ENCODE measurements at places on chromosomes 1 and 21. TPM values are rescaled to one million over a fixed set of nuclear protein-coding genes. Genes with fewer than 3 reads are reported as not detected.

GRCh38 chr1:38153778-38154470 lies 107.3 kb upstream of the POU3F1 start:
- DNase-seq = no peak

GRCh38 chr21:31394309-31394708 lies 50.2 kb upstream of the TIAM1 start:
- no peak for DNase-seq

DNA sequence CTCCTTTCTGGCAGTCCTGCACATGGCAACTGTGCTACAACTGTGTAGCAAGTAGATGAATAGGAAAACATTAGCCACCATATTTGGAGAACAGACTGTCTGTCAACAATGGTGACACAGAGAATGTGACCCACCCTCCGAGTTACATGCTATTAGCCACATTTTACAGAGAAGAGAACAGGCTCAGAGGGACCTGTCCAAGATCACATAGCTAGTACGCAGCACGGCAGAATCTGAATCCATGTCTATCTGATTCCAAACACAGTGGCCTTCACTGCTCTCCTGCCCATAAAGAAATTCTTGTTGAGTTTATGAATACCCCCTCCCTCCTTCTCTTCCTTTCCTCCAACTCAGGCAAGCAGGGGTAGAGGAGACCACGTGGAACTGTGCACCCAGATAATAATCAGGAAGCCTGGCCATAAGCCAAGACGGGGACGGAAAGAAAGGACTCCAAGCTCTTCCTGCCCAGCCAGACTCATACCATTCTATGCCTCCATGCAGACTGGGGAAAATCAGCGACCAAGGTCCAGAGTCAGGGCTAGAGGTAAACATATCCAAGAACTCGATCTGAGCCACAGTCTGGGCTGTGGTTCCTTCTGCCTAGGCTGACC lies 78.8 kb downstream of the TRABD2B start:
- DNase-seq = peak; percentile 68

- DNase-seq = no peak
These were observed 40.9 kb upstream of the CAMK1G start for GRCh38 chr1:209542585-209542984.

DNA sequence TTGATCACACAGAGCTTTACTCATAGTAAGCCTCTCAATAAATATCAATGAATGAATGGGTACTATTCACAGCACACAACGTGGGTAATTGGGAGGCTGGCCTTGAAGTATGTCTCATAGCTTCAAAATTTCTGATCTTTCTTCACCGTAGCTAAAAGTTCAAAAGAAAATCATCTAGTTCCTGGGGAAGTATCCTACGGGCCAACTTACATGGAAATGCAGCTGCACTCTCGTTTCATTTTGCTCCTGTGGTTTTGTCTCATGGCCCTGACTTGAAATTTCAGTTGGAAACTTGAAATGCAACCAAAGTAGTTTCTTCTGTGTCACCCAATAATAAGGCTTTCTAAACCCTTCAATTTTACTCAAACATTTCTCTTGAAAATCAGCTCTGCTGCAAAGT lies 76.1 kb upstream of the CNIH3 start:
- DNase-seq = no peak

SHE gene
- 13.3 TPM for total RNA-seq

SH3BGR gene
- total RNA-seq = 11.8 TPM

GRCh38 chr1:28021064-28021463 lies 61.3 kb downstream of the XKR8 start:
- DNase-seq = no peak

DNAJC16 gene
- 43.8 TPM for total RNA-seq

GRCh38 chr1:240765732-240766363 lies 153.9 kb upstream of the GREM2 start:
- no peak for DNase-seq

DNA sequence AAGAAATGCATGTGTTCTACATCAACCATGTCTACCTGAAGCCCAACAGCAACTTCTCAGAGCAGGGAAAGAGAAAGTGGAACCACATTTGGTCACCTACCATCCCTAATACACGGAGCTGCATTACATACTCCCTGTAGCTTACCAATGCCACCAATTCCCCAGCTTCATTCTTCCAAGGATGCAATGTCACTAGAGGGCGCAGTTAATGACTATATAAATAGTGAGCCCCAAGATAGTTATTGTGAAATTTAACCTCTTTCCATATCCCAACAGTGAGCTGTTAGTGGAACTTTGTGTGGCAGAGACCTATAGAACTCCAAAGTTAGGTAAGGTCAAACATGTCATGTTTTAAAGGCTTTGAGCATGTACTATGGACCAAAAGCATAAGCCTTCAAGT lies 618.3 kb downstream of the SMYD3 start:
- DNase-seq = no peak

GRCh38 chr1:9589719-9590157 lies 1.0 kb downstream of the TMEM201 start:
- no peak for DNase-seq

SLC27A3 gene
- total RNA-seq = 28.8 TPM

DNA sequence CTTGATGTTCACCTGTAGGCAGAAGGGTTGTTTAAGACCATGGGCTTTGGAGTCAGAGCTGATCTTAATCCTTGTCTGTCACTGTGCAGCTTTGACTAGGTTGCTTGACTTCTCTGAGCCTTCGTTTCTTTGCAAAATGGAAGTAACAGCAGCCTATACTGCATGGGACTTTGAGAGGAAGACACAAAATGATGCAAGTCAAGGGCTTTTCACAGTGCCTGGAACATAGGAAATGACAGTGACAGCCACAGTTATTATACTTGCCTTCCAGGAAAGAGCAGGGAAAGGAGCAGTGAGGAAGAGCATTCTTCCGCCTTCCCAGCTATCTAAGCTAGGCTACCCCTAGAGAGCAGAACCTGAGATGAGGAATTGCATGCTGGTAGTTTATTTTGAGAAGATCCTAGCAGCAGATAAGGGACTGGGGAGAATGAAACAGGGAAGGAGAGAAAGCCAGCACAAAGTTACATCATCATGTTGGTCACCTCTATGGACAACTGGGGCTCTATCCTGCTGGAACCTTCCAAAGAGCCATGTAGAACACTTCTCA lies 3.1 kb downstream of the CSF3R start:
- no peak for DNase-seq

GRCh38 chr1:194194724-194195123 lies 1008.3 kb upstream of the B3GALT2 start:
- no peak for DNase-seq

GRCh38 chr1:171515299-171515698 lies 30.0 kb downstream of the PRRC2C start:
- DNase-seq = no peak

ADAM30 gene
- not detected for total RNA-seq

DNA sequence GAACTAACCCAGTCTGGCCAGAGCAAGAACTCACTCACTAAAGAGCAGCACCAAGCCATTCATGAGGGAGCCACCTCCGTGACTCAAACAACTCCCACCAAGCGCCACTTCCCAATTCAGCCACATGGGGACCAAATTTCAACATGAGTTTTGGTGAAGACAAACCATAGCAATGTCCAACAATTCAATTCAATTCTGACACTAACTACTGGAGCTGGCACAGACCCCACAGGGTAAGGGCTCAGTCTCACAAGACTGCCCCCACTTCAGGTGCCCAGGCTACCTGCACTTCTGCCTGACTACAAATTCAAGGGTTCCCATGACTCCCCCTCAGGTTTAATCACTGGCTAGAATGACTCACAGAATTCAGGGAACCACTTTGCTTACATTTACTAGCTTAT lies 48.8 kb upstream of the RAP1A start:
- DNase-seq = no peak

SPRR2D gene
- not detected for total RNA-seq

WDTC1 gene
- 30.3 TPM for total RNA-seq

DNA sequence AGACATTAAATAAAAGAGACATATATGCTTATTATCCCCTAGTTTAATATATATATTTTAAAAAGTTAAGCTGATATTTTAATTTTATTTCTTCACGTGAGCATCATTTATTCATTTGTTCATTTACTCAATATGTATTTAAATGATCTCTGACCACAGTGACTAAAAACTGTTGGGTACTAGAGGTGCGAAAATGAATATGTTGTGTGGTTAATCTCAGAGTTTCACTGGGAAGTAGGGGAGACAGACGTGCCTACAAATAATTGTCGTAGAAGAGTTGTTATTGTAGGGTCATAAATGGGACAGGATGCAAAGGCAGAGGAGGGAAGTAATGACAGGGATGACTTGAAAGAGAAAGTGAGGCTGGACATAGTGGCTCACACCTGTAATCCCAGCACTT lies 213.0 kb upstream of the CACYBP start:
- no peak for DNase-seq

DNA sequence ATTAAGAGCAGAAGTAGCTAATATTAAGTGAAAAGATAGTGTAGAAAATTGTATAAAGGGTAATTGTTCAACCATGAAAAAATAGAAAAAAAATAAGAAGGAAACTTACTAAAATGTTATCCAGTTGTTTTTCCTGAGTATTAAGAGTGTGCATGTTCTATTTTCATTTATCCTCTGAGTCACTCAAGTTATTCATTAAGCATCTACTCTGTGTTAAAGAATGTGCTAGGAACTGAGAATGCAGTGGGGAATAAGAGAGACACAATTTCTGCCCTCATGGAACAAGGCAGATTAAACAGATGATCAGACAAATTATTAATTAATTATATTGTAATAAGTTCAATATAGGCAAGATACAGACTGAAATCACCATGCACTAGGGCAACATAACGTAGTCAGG lies 10.8 kb upstream of the PIGK start:
- DNase-seq = no peak

- DNase-seq = no peak
These were observed 34.7 kb downstream of the RTCA start for GRCh38 chr1:100300691-100301090.

GRCh38 chr1:246784621-246785493 lies 60.6 kb downstream of the SCCPDH start:
- no peak for DNase-seq

PKNOX1 gene
- 34.5 TPM for total RNA-seq

DNA sequence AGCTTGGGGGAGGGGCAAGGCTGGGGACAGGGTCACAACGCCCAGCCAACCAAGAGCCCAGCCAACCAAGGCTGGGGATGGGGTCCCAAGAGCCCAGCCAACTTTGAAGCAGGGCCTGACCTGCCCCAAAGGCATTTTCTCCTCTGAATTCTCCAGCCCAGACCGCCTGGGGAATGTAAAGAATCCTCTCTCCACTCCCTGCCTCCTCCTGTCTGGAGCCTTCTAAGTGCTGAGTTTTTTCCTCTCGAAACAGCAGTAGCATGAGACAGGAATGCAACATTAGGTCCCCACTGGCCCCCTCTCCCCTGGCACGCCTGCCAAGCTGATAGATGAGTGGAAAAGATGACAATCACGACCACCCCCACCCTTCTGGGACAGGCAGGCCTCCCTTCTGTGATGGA lies 17.0 kb downstream of the C1orf198 start:
- no peak for DNase-seq

DNA sequence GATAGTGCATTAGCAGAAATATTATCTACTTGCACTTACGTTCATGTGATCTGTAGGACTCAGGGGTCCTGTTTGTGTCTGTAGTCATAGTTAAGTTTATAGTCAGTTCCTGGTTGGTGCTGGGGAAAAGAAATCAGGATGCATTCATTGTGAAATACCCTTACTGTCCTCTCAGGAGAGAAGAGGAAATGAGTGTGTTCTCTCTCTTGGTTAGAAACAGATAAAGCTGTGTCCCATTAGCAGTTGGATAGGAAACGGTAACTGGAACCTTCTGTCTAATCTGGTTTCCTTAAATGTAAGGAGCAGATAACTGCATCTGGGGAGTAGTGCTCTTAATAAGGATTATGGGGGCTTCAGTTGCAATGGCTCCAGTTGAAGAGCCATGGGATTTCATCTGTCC lies 8.9 kb downstream of the SDCCAG8 start:
- no peak for DNase-seq

- no peak for DNase-seq
These were observed 226.6 kb upstream of the ZRANB2 start for GRCh38 chr1:71307451-71307850.

GRCh38 chr1:44238660-44239059 lies 25.4 kb downstream of the DMAP1 start:
- DNase-seq = no peak

KMO gene
- total RNA-seq = 0.18 TPM

DNA sequence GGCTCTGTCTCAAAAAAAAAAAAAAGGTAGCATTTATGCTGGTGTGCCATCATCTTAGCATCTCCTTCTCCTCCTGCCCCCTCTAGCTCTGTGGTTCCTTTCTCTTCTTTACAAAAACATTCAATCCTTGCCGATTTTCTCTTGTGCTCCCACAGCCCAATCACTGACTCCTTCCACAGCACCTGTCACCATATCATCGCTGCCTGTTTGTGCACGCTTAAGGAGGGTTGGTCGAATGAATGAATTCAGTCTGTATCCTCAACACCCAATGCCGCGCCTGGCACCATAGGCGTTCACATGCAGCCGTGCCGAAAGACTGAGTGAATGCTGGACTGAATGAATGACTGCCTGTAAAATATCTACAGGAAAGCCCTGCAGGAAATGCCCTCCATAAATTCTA lies 7.9 kb downstream of the RNU5D-1 start:
- DNase-seq = no peak

DNA sequence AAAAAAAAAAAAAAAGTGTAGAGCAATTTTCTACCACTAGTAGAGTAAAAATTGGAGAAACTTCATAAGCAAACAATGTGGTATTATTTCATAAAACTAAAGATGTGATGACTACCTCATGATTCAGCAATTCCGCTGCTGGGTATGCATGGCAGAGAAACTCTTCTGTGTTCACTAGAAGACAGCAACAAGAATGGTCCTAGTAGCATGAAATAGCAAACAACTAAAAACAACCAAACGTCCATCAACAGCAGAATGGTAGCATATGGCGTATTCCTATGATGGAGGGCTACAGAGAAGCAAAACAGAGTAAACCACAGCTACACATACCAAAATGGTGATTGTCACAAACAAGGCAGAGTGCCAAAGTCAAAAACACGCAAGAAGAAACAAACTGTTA lies 18.9 kb downstream of the HTR1D start:
- no peak for DNase-seq

GRCh38 chr1:218575079-218575478 lies 229.9 kb downstream of the TGFB2 start:
- no peak for DNase-seq

HCRTR1 gene
- total RNA-seq = not detected

Data from ureter (tissue), 1 donor.